ENCODE measurements at places on chromosomes 3 and 15. TPM values are rescaled to one million over a fixed set of nuclear protein-coding genes. Genes with fewer than 3 reads are reported as not detected.

GRCh38 chr15:100913961-100914360 lies 5.2 kb upstream of the LRRK1 start:
- DNase-seq: no peak

- no peak for DNase-seq
These were observed 15.7 kb upstream of the AEN start for GRCh38 chr15:88605189-88606069.

DNA sequence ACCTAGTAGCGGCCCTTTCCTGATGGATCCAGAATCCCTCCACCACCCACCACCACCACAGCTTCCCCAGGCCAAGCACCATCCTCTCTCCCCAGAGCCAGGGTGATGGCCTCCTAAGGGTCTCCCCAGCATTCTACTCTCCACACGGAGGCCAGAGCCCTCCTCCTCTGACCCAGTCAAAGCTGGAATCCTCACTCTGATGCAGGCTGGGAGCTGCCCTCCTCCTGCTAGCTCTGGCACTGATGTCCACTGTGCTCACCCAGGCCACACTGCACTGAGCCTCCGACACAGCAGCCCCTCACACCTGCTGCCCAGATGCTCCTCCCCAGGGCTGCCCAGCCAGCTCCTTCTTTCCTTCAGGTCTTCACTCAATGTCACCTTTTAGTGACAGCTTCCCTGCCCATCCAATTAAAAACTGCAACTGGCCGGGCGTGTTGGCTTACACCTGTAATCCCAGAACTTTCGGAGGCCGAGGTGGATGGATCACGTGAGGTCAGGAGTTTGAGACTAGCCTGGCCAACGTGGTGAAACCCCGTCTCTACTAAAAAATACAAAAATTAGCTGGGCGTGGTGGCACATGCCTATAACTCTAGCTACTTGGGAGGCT lies 21.0 kb downstream of the XXYLT1 start:
- no peak for DNase-seq

GRCh38 chr3:38616111-38616510 lies 33.4 kb downstream of the SCN5A start:
- no peak for DNase-seq

- no peak for DNase-seq
These were observed 2.7 kb upstream of the MNS1 start for GRCh38 chr15:56467616-56468015.

DNA sequence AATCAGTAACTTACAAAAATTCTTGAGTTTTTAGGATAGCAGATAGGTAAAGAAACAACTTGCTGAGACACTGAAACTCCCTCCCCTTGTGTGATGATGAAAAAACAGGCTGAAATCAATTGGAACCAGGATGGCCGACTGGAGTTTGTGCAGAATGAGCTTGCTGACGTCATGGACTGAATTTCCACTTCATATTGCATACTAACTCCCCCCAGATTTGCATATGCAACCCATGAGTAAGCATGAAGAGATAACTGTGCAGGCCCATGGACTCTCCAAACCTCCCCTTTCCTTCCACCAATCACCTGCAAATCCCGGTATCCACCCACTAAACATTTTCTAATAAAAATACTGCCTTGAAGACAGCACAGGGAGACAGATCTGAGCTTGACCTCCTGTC lies 82.0 kb upstream of the SCN5A start:
- no peak for DNase-seq

GRCh38 chr3:128557531-128558280 lies 64.7 kb upstream of the GATA2 start:
- no peak for DNase-seq

DNA sequence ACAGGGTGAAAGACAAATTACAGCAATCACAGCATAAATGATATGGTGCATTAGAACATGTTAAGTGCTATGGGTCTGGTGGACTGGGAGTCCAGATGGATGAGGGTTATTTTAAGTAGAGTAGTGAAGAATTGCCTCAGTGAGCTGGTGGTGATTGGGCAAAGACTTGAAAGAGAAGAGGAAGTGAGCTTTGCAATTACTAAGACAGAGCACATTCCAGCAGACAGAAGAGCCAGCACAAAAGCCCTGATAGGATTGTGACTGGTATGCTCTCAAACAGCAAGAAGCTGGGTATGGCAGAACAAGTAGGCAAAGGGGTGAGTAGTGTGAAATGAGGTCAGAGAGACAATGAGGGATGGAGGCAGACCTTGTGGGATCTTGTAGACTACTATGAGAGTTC lies 2.1 kb upstream of the ACKR4 start:
- no peak for DNase-seq

DNA sequence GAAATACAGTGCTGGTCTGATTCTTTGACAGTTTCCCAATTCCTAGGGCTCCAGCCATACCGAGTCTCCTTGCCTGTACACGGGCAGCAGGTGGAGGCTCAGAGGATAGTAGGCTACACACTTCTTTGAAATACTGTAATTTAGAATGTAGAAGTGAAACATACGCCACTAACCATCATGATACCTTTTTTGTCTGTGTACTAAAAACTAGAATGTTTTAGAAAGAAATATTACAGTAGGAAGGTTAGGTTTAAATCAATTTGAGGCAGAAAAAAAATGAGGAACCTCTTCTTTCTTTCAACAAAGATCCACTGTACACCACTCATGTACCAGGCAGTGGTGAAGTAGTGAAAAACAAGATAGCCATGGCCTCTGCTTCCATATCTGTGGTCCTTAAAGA lies 354.7 kb downstream of the MCTP2 start:
- DNase-seq: no peak

DNA sequence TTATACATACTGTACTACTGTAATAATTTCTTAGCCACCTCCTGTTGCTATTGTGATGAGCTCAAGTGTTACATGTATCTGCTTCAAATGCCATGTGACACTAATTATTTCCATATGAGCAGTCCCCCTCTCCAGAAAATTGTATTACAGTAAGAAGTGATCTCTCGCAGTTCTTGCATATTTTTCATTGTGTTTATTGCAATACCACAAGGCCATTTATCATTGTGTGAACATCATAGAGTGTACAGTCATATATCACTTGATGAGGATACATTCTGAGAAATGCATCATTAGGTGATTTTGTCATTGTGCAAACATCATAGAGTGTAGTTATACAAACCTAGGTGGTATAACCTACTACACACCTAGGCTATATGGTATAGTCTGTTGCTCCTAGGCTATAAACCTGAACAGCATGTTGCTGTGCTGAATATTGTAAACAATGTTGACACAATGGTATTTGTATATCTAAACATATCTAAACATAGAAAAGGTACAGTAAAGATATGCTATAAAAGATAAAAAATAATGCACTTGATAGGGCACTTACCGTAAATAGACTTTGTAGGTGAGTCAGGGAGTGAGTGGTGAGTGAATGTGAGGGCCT lies 189.6 kb upstream of the MLF1 start:
- no peak for DNase-seq

DNA sequence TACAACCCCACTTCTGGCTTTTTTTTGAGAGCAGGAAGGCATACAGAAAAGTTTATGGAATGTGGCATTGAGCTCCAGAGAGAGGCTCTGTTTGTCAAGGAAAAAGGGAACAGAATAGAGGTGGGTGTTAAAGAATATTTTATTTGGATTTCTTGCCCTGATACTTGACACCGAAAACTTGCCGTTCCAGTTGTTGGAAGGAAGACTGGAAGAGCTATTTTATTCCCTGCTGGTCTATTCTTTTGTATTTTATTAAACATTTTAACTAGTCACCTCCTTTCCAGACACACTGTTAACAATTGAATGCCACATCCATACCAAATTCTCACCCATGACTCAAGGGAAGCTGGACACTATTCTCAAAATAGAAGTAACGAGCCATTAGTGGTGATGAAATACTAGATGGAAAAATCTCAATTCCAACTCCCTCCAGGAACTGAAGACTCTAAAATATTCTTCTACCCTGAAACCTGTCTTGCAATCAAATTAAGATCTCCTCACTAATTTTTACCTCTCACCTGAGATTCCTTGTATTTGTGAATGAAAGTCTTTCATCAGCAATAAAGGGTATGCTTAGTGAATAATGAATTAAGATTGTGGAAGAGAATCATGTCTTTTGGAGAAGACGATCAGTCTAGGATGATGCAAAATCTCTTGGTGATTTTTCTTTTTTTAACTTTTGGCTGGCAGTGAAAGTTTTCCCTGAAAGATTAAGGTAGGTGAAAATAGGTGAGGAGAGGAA lies 28.5 kb downstream of the GREM1 start:
- no peak for DNase-seq

- no peak for DNase-seq
These were observed 173.6 kb downstream of the UACA start for GRCh38 chr15:70589728-70590127.

GRCh38 chr3:117131259-117131658 lies 421.7 kb downstream of the TUSC7 start:
- no peak for DNase-seq

- DNase-seq: peak; percentile 5
These were observed at the start of gene TEX55 for GRCh38 chr3:119145500-119146167. Gene TEX55, plus strand, starts transcription at chr3:119146165. Its CDS starts 25 bp downstream, at chr3:119146190.

DNA sequence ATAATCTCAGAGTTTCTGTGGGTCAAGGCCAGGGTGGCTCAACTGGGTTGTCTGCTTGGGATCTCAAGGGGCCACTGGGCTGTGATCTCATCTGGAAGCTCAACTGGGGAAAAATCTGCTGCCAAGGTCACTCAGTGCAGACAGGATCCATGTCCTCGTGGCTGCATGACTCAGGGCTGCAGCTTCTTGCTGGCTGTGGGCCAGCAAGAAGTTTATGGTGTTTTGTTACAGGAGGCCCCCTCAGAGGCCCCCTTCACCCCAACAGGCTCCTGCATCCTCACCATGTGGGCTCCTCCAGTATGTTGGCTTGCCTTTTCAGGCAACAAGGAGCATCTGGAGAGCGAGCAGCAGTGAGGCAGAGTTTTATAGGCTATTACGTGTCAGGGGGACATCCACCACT lies 14.6 kb downstream of the OCA2 start:
- DNase-seq: no peak

GRCh38 chr3:53577506-53577905 lies 83.1 kb downstream of the CACNA1D start:
- no peak for DNase-seq

GRCh38 chr15:38670128-38671005 lies 105.8 kb upstream of the RASGRP1 start:
- no peak for DNase-seq

DNA sequence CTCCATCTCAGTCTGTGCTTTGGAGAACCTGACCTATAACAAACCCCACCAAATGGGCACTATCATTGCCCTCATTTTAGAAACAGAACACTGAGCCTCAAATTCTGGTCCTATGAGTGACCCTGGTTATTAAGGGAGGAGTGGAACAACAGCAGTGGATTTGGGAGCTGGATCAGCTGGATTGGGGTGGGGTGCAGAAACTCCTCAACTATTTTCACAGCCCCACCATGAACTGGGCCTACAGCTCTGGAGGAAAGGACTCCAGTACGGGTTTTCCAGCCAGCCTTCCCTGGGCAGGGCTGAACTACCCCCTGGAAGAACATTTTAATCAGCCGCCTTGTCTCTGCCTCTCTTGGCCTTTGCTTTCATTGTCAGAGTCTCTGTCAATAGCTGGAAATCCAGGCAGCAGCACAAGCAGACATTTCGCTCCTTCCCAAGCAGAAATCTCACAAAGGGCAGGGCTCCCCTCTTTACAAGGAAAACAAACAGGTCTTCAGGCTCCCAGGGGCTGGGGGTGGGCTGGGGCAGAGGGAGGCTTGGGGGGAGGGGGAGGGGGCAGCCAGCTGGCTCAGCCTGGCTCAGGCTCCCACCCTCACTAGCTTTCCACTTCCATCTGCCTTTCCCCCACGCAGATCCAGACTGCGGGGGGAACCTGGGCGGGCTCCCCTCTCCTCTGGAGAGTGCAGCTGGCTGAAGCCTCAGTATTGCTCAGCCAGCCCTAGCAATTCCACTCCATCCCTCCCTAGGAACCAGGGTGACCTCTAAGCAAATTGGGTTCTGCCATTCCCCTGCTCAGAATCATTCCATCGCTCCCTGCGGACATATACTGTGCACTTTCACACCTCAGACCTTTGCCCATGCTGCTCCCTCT lies 13.7 kb upstream of the TLE3 start:
- DNase-seq: peak; percentile 90

- no peak for DNase-seq
These were observed 167.7 kb downstream of the GHSR start for GRCh38 chr3:172280406-172281051.

DNA sequence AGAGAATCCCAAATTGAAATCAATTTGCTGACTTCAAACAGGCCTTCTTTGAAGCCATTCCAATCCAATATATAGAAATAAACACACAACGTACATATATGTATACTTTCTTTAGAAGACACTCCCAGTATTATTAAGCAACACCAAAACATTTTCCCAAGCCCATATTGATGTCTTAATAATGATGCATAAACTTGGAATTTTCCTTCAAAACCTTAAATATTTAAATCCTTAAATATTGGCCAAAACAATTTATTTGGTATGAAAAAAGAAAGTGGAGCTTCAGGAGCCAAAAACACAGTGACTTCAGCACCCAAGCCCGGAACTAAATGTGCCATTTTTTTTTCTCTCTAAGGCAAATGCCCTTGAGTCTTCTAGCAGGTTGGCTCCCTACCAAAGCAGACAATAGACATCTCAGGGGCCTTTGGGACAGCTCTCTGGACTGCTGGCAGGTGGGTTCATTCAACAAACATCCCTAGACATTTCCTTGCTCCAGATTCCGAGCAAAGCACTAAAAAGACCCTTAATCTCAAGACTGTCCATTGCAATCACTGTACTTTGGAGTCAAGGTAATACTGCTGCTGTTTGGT lies 384.7 kb downstream of the NTRK3 start:
- DNase-seq: no peak

GRCh38 chr15:39344662-39345141 lies 236.2 kb upstream of the THBS1 start:
- DNase-seq: no peak

DNA sequence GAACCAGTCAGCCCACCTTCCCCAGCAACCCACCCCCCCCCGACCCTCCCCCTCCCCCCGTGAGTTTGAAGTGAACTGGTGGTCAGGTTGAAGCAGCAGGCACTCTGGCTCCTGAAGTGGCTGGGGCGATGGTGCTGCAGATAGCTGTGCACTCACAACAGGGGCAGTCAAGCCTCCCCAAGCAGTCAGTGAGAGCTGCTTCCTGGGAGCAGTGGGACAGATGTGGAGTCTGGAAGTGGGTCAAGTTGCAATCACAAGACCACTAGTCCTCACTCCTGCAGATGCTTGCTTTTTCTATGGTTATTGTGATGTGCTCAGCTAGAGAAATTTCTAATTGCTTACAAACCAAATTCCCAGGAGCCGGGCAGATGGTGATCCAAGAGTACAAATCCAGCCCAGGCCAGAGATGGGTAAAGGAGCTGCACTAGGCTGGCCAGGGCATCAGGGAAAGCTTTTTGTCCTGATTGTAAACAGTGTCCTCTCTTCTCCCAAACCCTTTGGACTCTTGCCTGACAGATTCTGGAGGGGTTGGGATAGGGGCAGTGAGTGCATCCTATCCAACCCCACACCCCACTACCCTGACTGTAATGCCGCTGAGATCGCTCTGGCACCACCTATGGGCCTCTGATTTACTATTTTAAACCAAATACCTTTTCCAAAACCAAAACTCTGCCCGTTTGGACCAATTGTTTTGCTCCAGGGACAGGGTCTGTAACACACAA lies 9.8 kb upstream of the CLPX start:
- DNase-seq: no peak

GRCh38 chr15:62112081-62112480 lies 45.3 kb downstream of the C2CD4A start:
- no peak for DNase-seq

SPTBN5 gene
- polyA plus RNA-seq: 2.2 TPM

INKA1 gene
- 18.4 TPM for polyA plus RNA-seq

PPIB gene
- 655 TPM for polyA plus RNA-seq

HGD gene
- polyA plus RNA-seq: 83.1 TPM

VIPR1 gene
- 1.6 TPM for polyA plus RNA-seq

CPLX3 gene
- polyA plus RNA-seq: not detected

SIDT1 gene
- polyA plus RNA-seq: 4.5 TPM

ZDHHC19 gene
- 0.32 TPM for polyA plus RNA-seq

Data from left renal cortex interstitium (tissue), 4 donors.